ENCODE measurements at places on chromosomes 1 and 21.

GRCh38 chr1:16207318-16208269, 4.9 kb downstream of the ARHGEF19 start:
- no peak for DNase-seq
- peak overlapping the region; percentile 69 for H3K27ac ChIP-seq
- H3K4me3 ChIP-seq: peak overlapping the region; percentile 57
- H3K36me3 ChIP-seq: no peaks in the 10 kb centered on the region

GRCh38 chr1:10211805-10212410, 1.5 kb downstream of the KIF1B start:
- peak overlapping the region; percentile 89 for H3K4me3 ChIP-seq
- peaks cover 21% of the 10 kb centered on the region for H3K4me1 ChIP-seq
- no peak for DNase-seq
- peak overlapping the region; percentile 98 for H3K27ac ChIP-seq

GRCh38 chr21:18970416-18970815, 566.8 kb upstream of the TMPRSS15 start:
- no peak overlapping the region for H3K4me3 ChIP-seq
- H3K27me3 ChIP-seq: no peaks in the 10 kb centered on the region
- no peaks in the 10 kb centered on the region for H3K4me1 ChIP-seq
- H3K36me3 ChIP-seq: no peaks in the 10 kb centered on the region
- no peak overlapping the region for H3K27ac ChIP-seq

GRCh38 chr1:223887747-223888418, 42.1 kb upstream of the TP53BP2 start:
- peak overlapping the region; percentile 88 for H3K27ac ChIP-seq
- peak; percentile 99 for DNase-seq
- peaks cover 14% of the 10 kb centered on the region for H3K4me1 ChIP-seq
- no peaks in the 10 kb centered on the region for H3K36me3 ChIP-seq

GRCh38 chr1:91697416-91697815, 188.5 kb downstream of the TGFBR3 start:
- no peak overlapping the region for H3K4me3 ChIP-seq
- no peaks in the 10 kb centered on the region for H3K27me3 ChIP-seq
- no peak for DNase-seq
- H3K36me3 ChIP-seq: no peaks in the 10 kb centered on the region
- H3K4me1 ChIP-seq: no peaks in the 10 kb centered on the region

- peaks cover 5% of the 10 kb centered on the region for H3K4me1 ChIP-seq
- no peak for DNase-seq
- no peak overlapping the region for H3K4me3 ChIP-seq
- no peaks in the 10 kb centered on the region for H3K36me3 ChIP-seq
- no peaks in the 10 kb centered on the region for H3K27me3 ChIP-seq
Observed at GRCh38 chr1:64981601-64982533, 15.5 kb upstream of the JAK1 start.

- no peaks in the 10 kb centered on the region for H3K4me1 ChIP-seq
- DNase-seq: no peak
- no peak overlapping the region for H3K27ac ChIP-seq
- no peaks in the 10 kb centered on the region for H3K27me3 ChIP-seq
- H3K36me3 ChIP-seq: no peaks in the 10 kb centered on the region
- H3K4me3 ChIP-seq: no peak overlapping the region
Observed at GRCh38 chr1:67611846-67612245, 73.2 kb upstream of the GADD45A start.

GRCh38 chr1:41516168-41517061, 31.9 kb upstream of the EDN2 start:
- peak overlapping the region; percentile 38 for H3K4me3 ChIP-seq
- H3K36me3 ChIP-seq: peaks cover 3% of the 10 kb centered on the region
- no peak overlapping the region for H3K27ac ChIP-seq

DNA sequence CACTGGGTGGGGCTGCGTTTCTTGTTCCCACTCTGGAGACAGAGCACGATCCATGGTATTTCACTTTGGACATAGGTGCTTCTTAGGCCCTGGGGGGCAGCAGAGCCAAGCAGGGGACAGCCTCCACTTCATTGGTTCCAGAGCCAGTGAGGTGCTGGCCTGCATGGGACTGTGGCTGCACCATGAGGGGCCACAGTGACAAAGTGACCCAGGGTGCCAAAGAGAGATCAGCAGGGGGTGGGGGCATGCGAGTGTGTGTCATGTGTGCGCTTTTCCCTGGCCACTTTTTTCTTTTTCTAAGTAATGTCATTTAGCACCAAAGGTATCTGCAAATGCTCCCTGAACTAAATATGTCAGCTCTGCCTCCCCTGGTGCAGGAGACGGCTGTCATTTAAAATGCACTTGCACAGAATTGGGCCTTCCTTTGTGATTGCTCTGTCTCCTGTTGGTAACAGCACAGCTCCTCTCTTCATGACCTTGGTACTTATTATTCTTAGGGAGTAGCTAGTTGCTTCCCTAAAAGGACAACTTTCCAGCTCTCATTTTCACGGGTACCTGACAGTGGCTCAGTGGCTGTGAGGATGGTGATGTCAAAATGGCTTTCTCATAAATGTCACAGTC, 75.5 kb upstream of the VAMP3 start:
- H3K4me3 ChIP-seq: no peak overlapping the region
- no peaks in the 10 kb centered on the region for H3K4me1 ChIP-seq
- DNase-seq: no peak

GRCh38 chr1:76961181-76961819, 94.0 kb downstream of the ST6GALNAC5 start:
- H3K4me1 ChIP-seq: no peaks in the 10 kb centered on the region
- H3K27ac ChIP-seq: no peak overlapping the region
- DNase-seq: peak; percentile 44
- no peak overlapping the region for H3K4me3 ChIP-seq
- no peaks in the 10 kb centered on the region for H3K27me3 ChIP-seq
- no peaks in the 10 kb centered on the region for H3K36me3 ChIP-seq

DNA sequence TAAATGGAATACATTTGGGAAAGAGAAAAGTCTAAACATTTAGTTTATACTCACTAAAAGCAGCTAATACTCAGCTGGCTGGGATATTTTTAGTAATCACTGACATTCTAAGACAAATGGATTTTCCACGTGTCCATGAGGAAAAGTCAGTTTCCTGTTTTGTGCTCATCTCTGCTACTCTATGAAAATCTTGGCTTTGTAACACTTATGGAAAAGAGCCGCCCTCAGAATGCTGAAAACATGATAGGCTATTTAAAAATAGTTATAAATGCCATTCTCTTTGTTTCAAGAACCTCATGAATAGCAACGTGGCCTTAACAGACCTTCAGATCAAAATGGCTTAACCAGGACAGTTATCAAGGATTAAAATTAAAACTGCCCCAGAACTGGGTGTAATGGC, 29.9 kb downstream of the MRAP start:
- no peaks in the 10 kb centered on the region for H3K27me3 ChIP-seq
- peaks cover 6% of the 10 kb centered on the region for H3K4me1 ChIP-seq
- peak; percentile 76 for DNase-seq
- peak overlapping the region; percentile 32 for H3K27ac ChIP-seq
- no peak overlapping the region for H3K4me3 ChIP-seq

DNA sequence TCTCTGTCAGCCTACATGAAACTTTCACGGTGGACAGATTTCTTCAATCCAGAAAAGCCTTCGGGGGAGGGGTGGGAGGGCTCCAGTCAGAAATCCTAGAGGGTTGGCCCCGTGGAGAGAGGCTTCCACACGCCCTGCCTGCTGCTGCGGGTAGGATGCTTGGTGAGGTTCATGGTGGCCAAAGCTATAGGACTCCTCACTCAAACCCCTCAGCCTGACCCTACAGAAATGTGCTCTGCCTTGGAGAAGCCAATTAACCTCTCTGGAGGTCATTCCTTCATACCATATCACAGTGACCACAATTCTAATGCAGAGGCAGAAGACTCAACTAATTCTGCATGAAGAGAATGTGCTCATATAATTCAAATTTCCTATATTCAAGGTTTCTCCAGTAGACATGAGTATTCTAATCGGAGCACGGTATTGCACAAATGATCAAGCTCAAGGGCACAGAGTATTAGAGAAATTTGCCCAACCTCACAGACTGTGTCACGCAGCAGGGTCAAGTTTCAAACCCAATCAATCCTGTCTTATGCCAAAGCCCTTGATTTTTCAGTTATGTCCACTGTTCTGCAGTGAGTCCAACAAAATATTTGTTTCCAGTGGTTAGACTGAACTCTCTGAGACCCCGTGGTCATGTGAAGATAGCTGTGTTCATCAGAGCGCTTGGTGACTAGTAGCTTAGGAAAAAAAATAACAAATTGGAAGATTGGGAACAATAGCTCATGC, 104.8 kb downstream of the TOMM20 start:
- no peaks in the 10 kb centered on the region for H3K27me3 ChIP-seq
- no peak overlapping the region for H3K27ac ChIP-seq
- no peaks in the 10 kb centered on the region for H3K36me3 ChIP-seq
- DNase-seq: peak; percentile 39
- no peak overlapping the region for H3K4me3 ChIP-seq
- peaks cover 14% of the 10 kb centered on the region for H3K4me1 ChIP-seq

- H3K27ac ChIP-seq: peak overlapping the region; percentile 58
- H3K4me1 ChIP-seq: peaks cover 31% of the 10 kb centered on the region
- H3K4me3 ChIP-seq: no peak overlapping the region
Observed at GRCh38 chr21:34126691-34127090, 53.3 kb downstream of the MRPS6 start.

DNA sequence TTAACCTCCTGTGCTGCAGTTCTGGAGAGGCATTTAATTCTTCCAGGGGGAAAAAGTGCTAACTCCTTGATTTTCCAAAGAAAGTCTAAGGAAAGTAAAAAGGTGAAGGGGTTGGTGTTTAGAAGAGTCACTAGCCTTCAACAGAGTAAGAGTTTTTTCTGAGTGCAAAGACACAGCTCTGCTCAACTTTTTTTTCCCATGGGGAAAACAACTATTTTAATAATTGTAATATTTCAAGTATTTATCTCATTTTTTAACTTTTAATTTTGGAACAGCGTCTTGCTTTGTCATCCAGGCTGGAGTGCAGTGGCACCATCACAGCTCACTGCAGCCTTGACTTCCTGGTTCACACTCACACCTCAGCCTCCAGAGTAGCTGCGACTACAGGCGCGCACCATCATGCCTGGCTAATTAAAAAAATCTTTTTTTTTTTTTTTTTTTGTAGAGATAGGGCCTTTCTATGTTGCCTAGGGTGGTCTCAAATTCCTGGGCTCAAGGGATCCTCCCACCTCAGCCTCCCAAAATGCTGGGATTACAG, 202.6 kb downstream of the APP start:
- DNase-seq: no peak
- H3K27me3 ChIP-seq: no peaks in the 10 kb centered on the region
- peaks cover 11% of the 10 kb centered on the region for H3K36me3 ChIP-seq
- H3K27ac ChIP-seq: no peak overlapping the region
- peaks cover 12% of the 10 kb centered on the region for H3K4me1 ChIP-seq
- H3K4me3 ChIP-seq: no peak overlapping the region

- no peaks in the 10 kb centered on the region for H3K4me1 ChIP-seq
- no peak overlapping the region for H3K4me3 ChIP-seq
- H3K36me3 ChIP-seq: no peaks in the 10 kb centered on the region
- no peaks in the 10 kb centered on the region for H3K27me3 ChIP-seq
- H3K27ac ChIP-seq: no peak overlapping the region
- DNase-seq: no peak
Observed at GRCh38 chr1:245693941-245694752, 539.4 kb downstream of the KIF26B start.

DNA sequence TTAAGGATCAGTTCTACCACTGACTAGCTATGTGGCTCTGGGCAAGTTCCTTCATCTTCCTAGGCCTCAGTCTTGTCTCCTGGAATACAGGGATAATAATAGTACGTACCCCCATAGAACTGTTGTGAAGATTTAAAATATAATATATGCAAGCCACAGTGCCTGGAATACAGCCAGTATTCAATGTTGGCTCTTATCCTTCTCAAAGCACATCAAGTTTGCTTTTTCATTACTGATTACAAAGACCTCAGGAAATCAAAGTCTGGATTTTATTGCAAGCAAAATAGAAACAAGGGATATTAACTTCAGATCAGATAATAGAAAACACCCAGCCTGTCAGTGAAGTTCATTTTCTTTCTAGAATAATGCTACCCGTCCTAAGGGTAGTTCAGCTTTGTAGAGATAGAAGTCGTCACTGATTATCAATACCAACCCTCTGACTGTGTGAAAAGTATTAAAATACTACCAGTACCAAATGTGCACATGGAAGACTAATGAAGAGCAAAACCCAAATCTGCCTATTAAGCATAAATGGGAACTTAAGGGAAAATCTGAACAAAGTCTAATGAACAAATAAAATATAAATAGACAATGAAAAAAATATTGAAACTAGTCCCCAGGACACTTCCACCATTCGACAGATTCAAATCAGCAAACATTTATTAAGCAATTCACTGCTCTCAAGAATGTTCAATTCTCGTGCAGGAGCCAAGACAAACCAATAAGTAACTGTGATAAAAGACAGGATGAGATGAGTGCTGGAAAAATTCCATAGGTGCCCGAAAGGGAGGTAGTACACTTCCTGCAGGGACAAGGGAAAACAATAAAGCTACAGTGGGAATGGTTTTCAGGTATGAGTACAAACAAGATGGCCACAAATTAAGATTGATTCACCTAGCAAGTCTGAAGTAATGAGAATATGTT, 206.2 kb downstream of the SMYD3 start:
- DNase-seq: no peak
- H3K4me3 ChIP-seq: no peak overlapping the region
- H3K4me1 ChIP-seq: peaks cover 11% of the 10 kb centered on the region
- H3K27ac ChIP-seq: no peak overlapping the region
- H3K36me3 ChIP-seq: no peaks in the 10 kb centered on the region

DNA sequence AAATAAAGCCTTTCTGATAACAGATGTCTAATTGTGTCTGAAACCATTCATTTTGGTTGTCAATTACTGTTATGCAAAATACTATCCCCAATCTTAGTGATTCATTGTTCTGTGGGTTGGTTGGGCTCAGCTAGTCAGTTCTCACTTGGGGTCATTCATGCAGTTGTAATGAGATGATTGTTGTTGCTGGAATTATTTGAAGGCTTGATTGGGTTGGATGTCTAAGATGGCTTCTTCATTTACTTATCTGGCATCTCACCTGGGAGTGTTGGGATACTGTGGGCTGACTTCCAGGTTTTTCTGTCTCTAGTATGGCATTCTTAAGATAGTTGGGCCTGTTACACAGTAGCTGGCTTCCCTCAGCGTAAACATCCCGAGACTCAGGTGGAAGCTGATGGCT, 217.8 kb upstream of the B3GALT2 start:
- no peaks in the 10 kb centered on the region for H3K4me1 ChIP-seq
- no peak overlapping the region for H3K4me3 ChIP-seq
- H3K27ac ChIP-seq: no peak overlapping the region
- peak; percentile 31 for DNase-seq
- no peaks in the 10 kb centered on the region for H3K36me3 ChIP-seq
- H3K27me3 ChIP-seq: no peaks in the 10 kb centered on the region

- H3K4me1 ChIP-seq: peaks cover 7% of the 10 kb centered on the region
- no peak overlapping the region for H3K4me3 ChIP-seq
- H3K27me3 ChIP-seq: no peaks in the 10 kb centered on the region
- DNase-seq: no peak
- no peak overlapping the region for H3K27ac ChIP-seq
Observed at GRCh38 chr1:94215955-94216354, 21.4 kb downstream of the ARHGAP29 start.

- H3K36me3 ChIP-seq: no peaks in the 10 kb centered on the region
- H3K4me1 ChIP-seq: no peaks in the 10 kb centered on the region
- H3K27ac ChIP-seq: no peak overlapping the region
- DNase-seq: no peak
Observed at GRCh38 chr1:119895102-119895501, 1.2 kb downstream of the ADAM30 start.

Data from astrocyte (in vitro differentiated cells and primary cell).